ENCODE measurements at places on chromosomes 3 and 15. TPM values are rescaled to one million over a fixed set of nuclear protein-coding genes. Genes with fewer than 3 reads are reported as not detected.

Gene FANCD2OS
- not detected for polyA plus RNA-seq

Gene AVEN
- 12.4 TPM for polyA plus RNA-seq

Gene PROK2
- 0.21 TPM for polyA plus RNA-seq

Gene CD86
- 2.0 TPM for polyA plus RNA-seq

Gene TTLL13
- 0.12 TPM for polyA plus RNA-seq

Gene HYAL3
- polyA plus RNA-seq: 3.2 TPM

Gene CD96
- polyA plus RNA-seq: 1.4 TPM

Gene MB21D2
- polyA plus RNA-seq: 18.3 TPM

All from right renal cortex interstitium (tissue), 3 donors.